ENCODE measurements at places on chromosomes 5 and 9. TPM values are rescaled to one million over a fixed set of nuclear protein-coding genes. Genes with fewer than 3 reads are reported as not detected.

GRCh38 chr5:31866166-31866565, 227.2 kb downstream of the PDZD2 start:
- no peak for DNase-seq

DNA sequence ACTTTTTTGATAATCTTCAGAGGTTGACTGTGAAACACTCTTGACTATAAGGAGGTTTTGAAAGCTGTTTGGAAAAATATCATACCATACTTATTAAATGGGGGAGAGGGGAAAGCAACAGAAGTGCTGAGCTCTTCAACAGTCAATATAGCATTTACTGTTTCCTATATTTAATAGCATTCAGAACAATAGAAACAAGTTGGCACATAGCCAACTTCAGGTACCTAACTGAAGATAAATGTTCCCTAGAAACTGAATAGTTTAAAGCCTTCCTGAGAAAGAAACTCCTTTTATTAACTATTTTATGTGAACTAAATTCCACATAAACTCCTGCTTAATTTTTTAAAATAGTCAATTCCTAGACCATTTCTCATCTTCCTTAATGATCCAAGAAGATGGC, 26.3 kb downstream of the SLC31A1 start:
- no peak for DNase-seq

NOXA1 gene
- total RNA-seq: 3.2 TPM

- peak; percentile 43 for DNase-seq
Measured at GRCh38 chr9:125988479-125989050, 241.4 kb downstream of the PBX3 start.

- no peak for DNase-seq
Measured at GRCh38 chr5:140215276-140215675, 40.3 kb downstream of the CYSTM1 start.

- no peak for DNase-seq
Measured at GRCh38 chr5:67652201-67652600, 455.6 kb upstream of the CD180 start.

PRDM9 gene
- total RNA-seq: not detected

DNA sequence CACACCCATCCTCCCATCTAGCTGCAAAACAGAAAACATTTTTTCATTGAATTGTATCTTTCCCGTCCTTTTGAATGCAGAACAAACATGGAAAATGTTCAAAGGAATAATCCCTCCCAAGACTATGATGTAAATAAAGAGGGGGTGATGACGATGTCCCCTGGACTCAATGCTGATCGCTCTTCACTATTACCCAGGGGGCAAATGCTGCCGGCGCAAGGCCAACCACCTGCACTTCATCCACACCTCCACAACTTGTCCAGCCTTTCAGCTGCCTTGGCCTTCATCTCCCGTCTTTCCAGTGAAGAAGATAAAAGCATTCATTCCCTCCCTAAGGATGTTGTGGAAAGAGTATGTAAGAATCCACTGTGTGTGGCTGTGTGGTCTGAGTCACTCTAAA, 240.3 kb downstream of the AGTPBP1 start:
- no peak for DNase-seq
